ENCODE measurements at places on chromosomes 4 and X. TPM values are rescaled to one million over a fixed set of nuclear protein-coding genes. Genes with fewer than 3 reads are reported as not detected.

MAGEB6B gene
- total RNA-seq = not detected

GRCh38 chrX:155231163-155231562, 14.9 kb downstream of the VBP1 start:
- peaks cover 11% of the 10 kb centered on the region for H3K4me1 ChIP-seq
- H3K36me3 ChIP-seq = peaks cover 6% of the 10 kb centered on the region
- H3K4me3 ChIP-seq = no peak overlapping the region
- H3K27ac ChIP-seq = peak overlapping the region; percentile 35
- H3K27me3 ChIP-seq = no peaks in the 10 kb centered on the region

CXCL1 gene
- total RNA-seq = not detected

FAM9C gene
- not detected for total RNA-seq

DNA sequence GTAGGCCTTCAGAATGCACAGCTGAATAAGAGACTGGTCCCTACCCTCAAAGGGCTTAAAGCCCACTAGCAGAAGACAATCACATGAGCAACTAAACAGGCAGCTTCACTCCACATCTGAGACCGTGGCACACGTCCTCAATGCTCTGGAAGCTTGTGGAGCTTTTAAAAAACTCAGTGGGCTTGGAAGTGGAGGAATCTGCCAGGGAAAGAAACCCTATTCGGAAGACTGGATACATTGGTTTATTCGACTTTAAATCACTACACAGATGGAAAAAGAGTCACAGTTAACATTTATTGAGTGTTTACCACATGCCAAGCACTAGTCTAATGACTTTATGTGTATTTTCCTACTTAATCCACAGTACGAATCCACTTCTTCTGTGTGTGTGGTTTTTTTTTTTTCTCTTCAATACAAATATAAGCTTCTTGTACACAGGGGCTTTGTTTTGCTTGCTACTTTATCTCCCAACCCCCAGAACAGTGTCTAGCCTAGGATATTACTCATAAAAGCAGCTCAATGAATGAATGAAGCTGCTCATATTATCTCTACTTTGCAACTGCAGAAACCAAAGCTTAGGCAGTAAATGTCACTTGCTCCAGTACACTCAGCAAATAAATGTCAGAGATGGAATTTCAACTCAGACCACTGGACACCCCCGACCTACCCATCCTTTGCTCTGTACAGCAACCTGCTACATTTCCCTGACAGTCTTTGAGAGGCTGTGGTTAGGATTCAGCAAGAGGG, 137.7 kb downstream of the LDB2 start:
- H3K27ac ChIP-seq = no peak overlapping the region
- no peaks in the 10 kb centered on the region for H3K4me1 ChIP-seq
- H3K36me3 ChIP-seq = no peaks in the 10 kb centered on the region
- DNase-seq = no peak
- no peaks in the 10 kb centered on the region for H3K27me3 ChIP-seq

GRCh38 chr4:20462426-20463175, 210.9 kb downstream of the SLIT2 start:
- DNase-seq = no peak
- H3K27me3 ChIP-seq = no peaks in the 10 kb centered on the region
- H3K4me1 ChIP-seq = no peaks in the 10 kb centered on the region
- H3K4me3 ChIP-seq = no peak overlapping the region
- H3K36me3 ChIP-seq = no peaks in the 10 kb centered on the region

DNA sequence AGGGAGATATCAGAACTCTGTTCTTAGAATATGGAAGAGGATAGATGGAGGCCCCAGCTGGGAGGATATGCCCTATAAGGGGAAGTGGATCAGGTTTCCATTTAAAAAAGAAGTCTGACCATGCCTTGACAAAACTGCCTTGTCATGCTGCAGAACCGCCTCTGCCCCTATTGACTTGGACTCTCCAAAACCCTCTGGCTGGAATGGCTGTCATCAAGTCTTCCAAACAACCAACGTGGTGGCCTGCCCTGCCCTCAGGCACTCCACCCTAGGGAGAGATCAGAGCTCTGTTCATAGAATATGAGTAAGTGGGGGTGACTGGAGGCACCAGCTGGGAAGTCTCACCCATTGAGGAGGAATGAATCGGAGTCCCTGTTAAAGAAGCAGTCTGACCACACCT, 114.9 kb downstream of the VSIG4 start:
- H3K27me3 ChIP-seq = no peaks in the 10 kb centered on the region
- H3K4me3 ChIP-seq = no peak overlapping the region
- DNase-seq = no peak
- peaks cover 21% of the 10 kb centered on the region for H3K36me3 ChIP-seq
- H3K4me1 ChIP-seq = peaks cover 35% of the 10 kb centered on the region

GRCh38 chr4:11590132-11590531, 161.4 kb upstream of the HS3ST1 start:
- DNase-seq = no peak
- no peak overlapping the region for H3K4me3 ChIP-seq
- H3K4me1 ChIP-seq = no peaks in the 10 kb centered on the region
- H3K36me3 ChIP-seq = no peaks in the 10 kb centered on the region
- H3K27ac ChIP-seq = no peak overlapping the region

MAGEA8 gene
- total RNA-seq = not detected

SERPINA7 gene
- total RNA-seq = not detected

LRPAP1 gene
- total RNA-seq = 61.2 TPM

- no peak for DNase-seq
- no peaks in the 10 kb centered on the region for H3K36me3 ChIP-seq
- H3K4me1 ChIP-seq = no peaks in the 10 kb centered on the region
- H3K27ac ChIP-seq = no peak overlapping the region
- no peak overlapping the region for H3K4me3 ChIP-seq
- peaks cover 3% of the 10 kb centered on the region for H3K27me3 ChIP-seq
Measured at GRCh38 chrX:50448565-50448964, 22.1 kb downstream of the DGKK start.

GLRA3 gene
- total RNA-seq = not detected

NDST4 gene
- total RNA-seq = not detected

- H3K27ac ChIP-seq = no peak overlapping the region
- no peak overlapping the region for H3K4me3 ChIP-seq
- no peaks in the 10 kb centered on the region for H3K27me3 ChIP-seq
Measured at GRCh38 chr4:176579226-176579625, 213.5 kb downstream of the VEGFC start.

DBET gene
- not detected for total RNA-seq

PAGE1 gene
- not detected for total RNA-seq

DNA sequence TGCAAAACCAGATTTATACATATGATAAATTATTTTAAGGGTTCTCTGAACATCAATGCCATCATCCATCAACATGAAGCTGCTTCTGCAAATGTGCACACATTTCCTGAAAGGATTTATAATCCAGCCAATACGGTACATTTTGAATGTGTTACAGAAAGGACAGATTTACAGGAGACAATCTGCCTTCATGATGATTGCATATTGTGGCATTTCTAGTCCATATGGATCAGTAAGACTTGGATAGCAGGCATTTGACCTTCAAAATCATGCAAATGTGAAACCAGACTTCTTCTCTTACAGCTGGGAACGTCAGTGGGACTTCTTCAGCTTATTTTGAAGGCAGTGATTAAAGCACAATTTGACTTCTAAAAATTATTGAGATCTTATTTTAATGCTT, 217.3 kb upstream of the GK2 start:
- peaks cover 6% of the 10 kb centered on the region for H3K4me1 ChIP-seq
- DNase-seq = no peak
- no peaks in the 10 kb centered on the region for H3K27me3 ChIP-seq
- H3K27ac ChIP-seq = no peak overlapping the region
- H3K4me3 ChIP-seq = no peak overlapping the region

- H3K36me3 ChIP-seq = peaks cover 24% of the 10 kb centered on the region
- peaks cover 32% of the 10 kb centered on the region for H3K4me1 ChIP-seq
- peak overlapping the region; percentile 100 for H3K27ac ChIP-seq
Measured at GRCh38 chr4:26319949-26320537, 771 bp upstream of the RBPJ start.

GRCh38 chr4:168560184-168561180, 63.6 kb downstream of the PALLD start:
- no peaks in the 10 kb centered on the region for H3K36me3 ChIP-seq

- no peaks in the 10 kb centered on the region for H3K27me3 ChIP-seq
- DNase-seq = no peak
- H3K4me1 ChIP-seq = peaks cover 6% of the 10 kb centered on the region
- H3K36me3 ChIP-seq = peaks cover 5% of the 10 kb centered on the region
- H3K4me3 ChIP-seq = no peak overlapping the region
Measured at GRCh38 chrX:16665089-16665488, 15.1 kb downstream of the S100G start.

- no peaks in the 10 kb centered on the region for H3K27me3 ChIP-seq
- no peak overlapping the region for H3K4me3 ChIP-seq
- peaks cover 39% of the 10 kb centered on the region for H3K4me1 ChIP-seq
- peak overlapping the region; percentile 25 for H3K27ac ChIP-seq
- DNase-seq = no peak
- peaks cover 27% of the 10 kb centered on the region for H3K36me3 ChIP-seq
Measured at GRCh38 chr4:169627307-169627706, 6.9 kb downstream of the CLCN3 start.

- no peaks in the 10 kb centered on the region for H3K27me3 ChIP-seq
- no peaks in the 10 kb centered on the region for H3K36me3 ChIP-seq
Measured at GRCh38 chr4:36891971-36892370, 352.6 kb upstream of the NWD2 start.

GRCh38 chrX:54029529-54030143, 14.6 kb downstream of the PHF8 start:
- no peaks in the 10 kb centered on the region for H3K4me1 ChIP-seq
- H3K4me3 ChIP-seq = no peak overlapping the region
- no peak overlapping the region for H3K27ac ChIP-seq
- no peaks in the 10 kb centered on the region for H3K27me3 ChIP-seq
- peaks cover 27% of the 10 kb centered on the region for H3K36me3 ChIP-seq

ANK2 gene
- total RNA-seq = 1.9 TPM

HS6ST2 gene
- 0.39 TPM for total RNA-seq

DNA sequence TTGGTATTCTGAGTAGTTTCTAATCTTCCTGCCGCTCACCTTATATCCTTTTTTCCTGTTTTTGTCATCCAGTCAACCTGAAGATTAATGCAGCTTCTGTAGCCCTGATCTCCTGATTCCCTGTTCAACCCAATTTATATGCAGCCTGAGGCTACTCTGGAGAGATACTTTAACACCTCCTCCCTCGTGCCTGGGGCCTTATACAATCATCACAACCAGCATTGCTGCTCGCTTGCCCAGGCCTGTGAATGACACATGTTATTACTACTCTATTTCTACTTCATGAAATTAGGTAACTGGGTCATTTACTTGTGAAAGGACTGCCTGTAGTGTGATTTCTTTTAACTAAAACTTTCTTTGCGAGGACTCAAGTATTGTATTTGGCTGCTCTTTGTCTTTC, 33.7 kb upstream of the WDR17 start:
- H3K4me1 ChIP-seq = peaks cover 4% of the 10 kb centered on the region
- no peak for DNase-seq
- no peak overlapping the region for H3K4me3 ChIP-seq
- H3K36me3 ChIP-seq = no peaks in the 10 kb centered on the region

CLCN3 gene
- total RNA-seq = 18.5 TPM

DNA sequence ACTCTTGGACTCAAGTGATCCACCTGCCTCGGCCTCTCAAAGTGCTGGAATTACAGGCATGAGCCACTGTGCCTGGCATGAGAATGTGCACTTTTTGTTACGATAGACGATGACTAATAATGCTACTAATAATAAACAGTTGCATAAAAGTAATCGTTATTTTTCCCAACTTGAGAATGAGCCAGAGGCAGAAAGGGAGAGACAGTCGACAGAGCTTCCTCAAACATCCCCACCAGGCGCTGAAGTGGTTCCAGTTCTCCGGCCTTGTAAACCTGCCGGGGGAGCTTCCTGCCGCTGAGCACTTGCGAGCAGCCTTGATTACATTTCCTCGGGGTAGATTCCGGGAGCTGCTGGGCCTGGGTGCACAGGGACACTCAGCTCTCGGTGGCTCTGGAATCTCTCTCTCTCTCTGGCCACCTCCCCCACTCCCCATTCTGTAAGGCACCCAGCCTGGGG, 8.9 kb upstream of the HTRA3 start:
- no peaks in the 10 kb centered on the region for H3K36me3 ChIP-seq
- no peak for DNase-seq
- H3K27ac ChIP-seq = no peak overlapping the region
- no peaks in the 10 kb centered on the region for H3K27me3 ChIP-seq

GPR82 gene
- 0.12 TPM for total RNA-seq

GRCh38 chr4:168540086-168540485, 43.2 kb downstream of the PALLD start:
- no peaks in the 10 kb centered on the region for H3K36me3 ChIP-seq
- H3K4me1 ChIP-seq = peaks cover 2% of the 10 kb centered on the region
- no peak for DNase-seq
- no peak overlapping the region for H3K4me3 ChIP-seq
- no peak overlapping the region for H3K27ac ChIP-seq
- no peaks in the 10 kb centered on the region for H3K27me3 ChIP-seq

GAB1 gene
- 0.74 TPM for total RNA-seq

VSIG1 gene
- 1.0 TPM for total RNA-seq

C4orf36 gene
- total RNA-seq = not detected

GRCh38 chr4:58209551-58209950, 1099.4 kb upstream of the IGFBP7 start:
- H3K4me3 ChIP-seq = no peak overlapping the region
- H3K27me3 ChIP-seq = no peaks in the 10 kb centered on the region
- H3K27ac ChIP-seq = no peak overlapping the region
- no peaks in the 10 kb centered on the region for H3K4me1 ChIP-seq
- DNase-seq = no peak

DNA sequence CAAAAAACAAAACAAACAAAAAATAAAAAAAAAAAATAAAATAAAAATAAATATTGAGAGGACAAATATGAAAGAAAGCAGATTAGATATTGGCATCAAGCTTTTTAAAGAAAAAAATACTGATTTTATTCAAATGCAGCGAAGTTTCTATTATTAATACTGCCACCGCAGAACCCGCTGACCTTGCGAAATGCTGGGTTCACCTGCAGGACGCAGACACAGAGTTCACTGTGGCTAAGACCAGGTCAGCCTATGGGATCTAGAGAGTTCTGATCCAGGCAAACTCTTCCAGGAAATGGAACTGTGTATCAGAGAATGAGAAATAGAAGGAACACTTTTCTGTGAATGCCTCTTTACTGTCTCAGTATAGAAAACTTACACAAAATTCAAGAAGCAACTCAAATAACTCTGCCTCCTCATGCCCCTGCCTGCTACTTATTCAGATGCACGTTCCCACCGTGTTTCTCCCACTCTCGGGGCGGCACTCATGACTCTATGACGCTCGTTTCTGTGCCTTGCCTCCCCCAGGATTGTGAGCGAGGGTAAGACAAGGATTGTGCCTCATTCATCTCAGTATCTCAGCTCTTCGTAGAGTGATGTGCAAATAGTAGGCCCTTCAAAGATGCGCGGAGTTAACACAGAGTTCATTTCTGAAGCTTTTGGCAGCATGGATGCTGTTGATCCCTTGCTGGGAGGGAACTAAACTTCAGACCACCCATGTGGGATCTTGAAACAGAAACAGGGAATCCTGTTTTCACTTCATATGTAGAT, 44.1 kb upstream of the TLR3 start:
- H3K27me3 ChIP-seq = peaks cover 7% of the 10 kb centered on the region
- no peak overlapping the region for H3K27ac ChIP-seq
- no peaks in the 10 kb centered on the region for H3K4me1 ChIP-seq
- DNase-seq = no peak
- no peaks in the 10 kb centered on the region for H3K36me3 ChIP-seq

- no peak for DNase-seq
- no peak overlapping the region for H3K27ac ChIP-seq
- H3K4me1 ChIP-seq = no peaks in the 10 kb centered on the region
- no peaks in the 10 kb centered on the region for H3K36me3 ChIP-seq
- H3K4me3 ChIP-seq = no peak overlapping the region
Measured at GRCh38 chr4:153816542-153816941, 27.7 kb upstream of the SFRP2 start.

GUCY1B1 gene
- 0.20 TPM for total RNA-seq
